ENCODE measurements at places on chromosomes 5 and 9.

GRCh38 chr9:136545692-136545964 is 220 bp downstream of the NOTCH1 start:
- DNase-seq, result no peak

GRCh38 chr5:122316656-122317055 is 4.6 kb downstream of the SNCAIP start:
- no peak for DNase-seq

- DNase-seq, result peak; percentile 45
Measured at GRCh38 chr9:93895535-93895934, 59.6 kb downstream of the BARX1 start.

DNA sequence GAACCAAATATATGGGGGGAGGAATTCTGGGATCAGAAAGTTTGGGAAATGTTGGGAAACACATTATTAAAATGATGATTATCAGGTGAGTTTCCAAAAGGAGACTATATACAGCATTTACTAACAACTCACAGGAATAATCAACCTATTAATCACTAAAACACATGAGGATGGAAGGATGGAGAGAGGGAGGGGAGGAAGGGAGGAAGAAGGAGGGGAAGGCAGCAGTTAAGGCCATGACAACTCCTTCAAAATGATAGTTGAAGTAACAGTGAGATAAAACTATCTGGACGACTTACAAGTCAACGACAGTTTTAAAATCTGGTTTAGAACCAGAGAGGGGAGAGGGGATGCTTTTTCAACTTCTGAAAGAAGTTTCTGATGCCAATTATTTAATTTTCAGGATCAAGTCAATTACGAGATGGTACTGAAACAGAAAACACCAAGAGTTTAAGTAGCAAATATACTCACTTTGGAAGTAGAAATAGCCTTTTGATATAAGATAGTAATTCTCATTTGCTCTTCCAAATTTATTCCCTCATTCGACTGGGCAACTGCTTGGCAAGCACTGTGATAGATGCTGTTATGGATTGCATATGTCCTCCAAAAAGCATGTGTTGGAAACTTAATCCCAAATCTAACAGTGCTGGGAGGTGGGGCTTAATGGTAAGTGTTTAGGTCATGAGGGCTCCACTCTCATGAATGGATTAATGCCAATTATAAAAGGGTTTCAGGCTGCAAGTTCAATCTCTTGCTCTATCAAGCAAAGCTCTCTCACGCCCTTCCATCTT is 30.4 kb downstream of the FBXW11 start:
- no peak for DNase-seq

DNA sequence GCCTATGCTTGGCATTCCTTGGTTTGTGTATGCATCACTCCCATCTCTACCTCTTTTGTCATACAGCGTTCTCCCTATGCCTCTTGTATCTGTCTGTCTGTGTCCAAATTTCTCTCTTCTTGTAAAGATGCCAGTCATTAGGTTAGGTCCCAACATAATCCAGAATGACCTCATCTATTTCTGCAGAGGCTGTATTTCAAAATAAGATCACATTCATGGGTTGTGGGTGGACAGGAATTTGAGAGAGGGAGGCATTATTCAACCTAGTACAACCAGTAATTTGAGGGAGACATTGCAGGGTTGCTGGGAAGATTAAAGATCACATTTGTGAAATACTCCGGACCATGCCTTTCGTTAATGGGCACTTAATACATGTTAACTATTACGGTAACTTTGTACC is 155.0 kb downstream of the MAN2A1 start:
- DNase-seq, result no peak

DNA sequence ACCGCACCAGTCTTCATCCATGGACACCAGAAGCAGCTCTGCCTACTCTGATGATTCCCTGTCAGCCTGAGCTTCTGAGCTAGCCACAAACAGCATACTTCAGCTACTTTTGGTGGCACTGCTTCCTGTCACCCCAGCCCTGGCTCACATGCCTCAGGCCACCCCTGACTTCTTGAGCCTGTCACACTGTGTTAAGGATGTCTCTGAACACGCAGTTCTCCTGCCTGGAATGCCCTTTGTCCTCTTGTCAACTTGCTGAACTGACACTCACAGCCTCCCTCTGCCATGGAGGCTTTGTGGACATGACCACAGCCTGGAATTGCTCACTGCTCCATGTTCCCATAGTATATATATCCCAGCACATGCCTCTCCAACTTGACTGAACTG is 7.2 kb downstream of the MACROH2A1 start:
- no peak for DNase-seq
